RCC 7860 (cell line): ENCODE measurements at places on chromosomes 7 and 10.

- DNase-seq = no peak
These were observed 569.0 kb upstream of the SORCS1 start for GRCh38 chr10:107733328-107734130.

GRCh38 chr7:22111661-22112060 lies 166.0 kb upstream of the CDCA7L start:
- no peak for DNase-seq

DNA sequence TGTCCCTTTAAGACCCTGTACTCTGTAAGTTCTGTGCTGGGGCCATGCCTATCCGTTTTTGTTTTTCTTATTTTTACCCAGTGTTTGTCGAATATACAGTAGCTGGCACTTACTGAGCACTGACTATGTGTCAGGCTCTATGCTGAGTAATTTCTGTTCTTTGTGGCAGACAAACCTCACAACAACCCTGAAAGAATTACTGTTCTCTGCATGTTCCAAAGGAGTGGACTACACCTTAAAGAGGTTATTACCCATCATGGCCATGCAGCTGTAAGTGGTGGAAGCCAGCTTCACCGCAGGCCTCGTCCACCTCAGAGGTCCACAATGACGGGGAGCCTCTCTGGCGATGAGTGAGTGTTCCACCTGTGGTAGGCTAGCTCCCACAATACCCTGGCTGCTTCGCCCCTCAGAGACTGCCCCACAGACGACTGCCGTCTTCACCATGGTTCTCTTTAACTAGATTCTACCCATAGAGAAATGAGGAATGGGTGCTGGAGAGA lies 30.1 kb upstream of the RBM20 start:
- DNase-seq = no peak

DNA sequence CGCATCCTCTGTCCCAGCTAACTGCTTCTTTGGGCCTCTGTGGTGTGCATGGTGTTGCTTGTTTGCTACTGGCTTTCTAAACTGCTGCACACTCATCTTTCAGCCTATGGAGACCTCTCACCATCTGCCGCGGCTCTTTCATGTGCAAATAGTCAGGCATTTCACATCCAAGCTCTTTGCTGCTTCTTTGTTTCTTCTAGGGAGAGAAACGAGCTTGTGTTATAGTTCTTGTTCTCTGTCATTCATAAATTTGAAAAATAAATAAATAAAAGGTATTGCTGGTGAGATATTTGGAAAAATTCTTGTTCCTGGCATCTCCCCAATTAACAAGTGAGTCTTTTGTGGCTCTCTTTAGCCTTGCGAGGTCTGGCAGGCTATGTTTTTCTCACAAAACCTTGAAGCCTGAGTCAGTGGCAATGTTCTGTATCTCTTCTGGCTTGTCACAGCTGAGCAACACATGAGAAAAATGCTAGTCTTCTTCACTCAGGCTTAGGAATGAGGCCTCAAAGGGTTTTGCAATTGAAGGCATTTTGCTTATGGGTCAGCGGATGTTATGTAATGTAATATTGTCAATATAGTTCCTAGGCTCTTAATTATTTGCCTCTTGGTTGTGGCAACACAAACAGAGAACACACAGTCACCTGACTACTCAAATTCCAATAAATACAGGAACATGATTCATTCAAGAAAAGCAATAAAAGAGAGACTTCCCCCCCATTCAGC lies 274.0 kb downstream of the FRMD4A start:
- DNase-seq = no peak

DNA sequence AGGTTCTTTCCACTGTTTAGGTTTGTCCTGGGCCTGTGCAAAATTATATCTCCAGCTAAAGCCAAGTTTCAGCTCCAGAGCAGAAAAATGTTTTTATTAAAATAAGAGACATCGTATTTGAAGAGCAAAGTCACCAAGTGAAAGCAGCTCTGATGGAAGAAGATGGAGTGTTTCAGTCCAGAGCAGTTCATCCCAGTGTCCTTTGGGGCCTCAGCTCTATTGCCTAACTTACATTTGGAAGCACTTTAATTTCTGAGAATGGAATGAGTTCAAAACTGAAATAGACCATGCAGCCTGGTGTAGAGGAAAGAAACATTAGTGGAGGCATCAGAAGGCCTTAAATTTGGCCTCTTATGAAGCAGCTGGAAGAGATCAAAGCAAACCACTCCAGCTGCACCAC lies 545.2 kb downstream of the SORCS1 start:
- no peak for DNase-seq

DNA sequence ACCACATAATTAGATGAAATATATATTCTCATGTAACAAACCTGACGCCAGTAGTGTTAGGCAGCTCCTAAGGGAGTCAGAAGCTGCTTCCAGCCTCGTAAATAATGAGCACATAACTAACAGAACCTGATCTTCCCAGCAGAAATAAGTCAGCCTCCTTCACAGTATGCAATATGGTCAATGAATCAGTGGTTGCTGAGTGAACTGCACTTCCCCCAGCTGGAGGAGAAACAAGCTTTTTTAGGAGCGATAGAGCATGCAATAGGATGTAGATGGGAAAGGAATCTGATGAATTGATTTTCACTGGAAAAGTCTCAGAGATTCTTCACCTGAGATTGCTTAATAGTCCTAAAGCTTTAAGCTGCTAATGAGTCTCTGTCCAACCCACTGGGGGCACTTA lies 337.2 kb upstream of the LRGUK start:
- peak; percentile 72 for DNase-seq

- DNase-seq = no peak
These were observed 50.3 kb downstream of the LRRC4 start for GRCh38 chr7:127980901-127981300.
